Adrenal gland (tissue), 19 donors: ENCODE measurements at places on chromosomes 3 and 15. TPM values are rescaled to one million over a fixed set of nuclear protein-coding genes. Genes with fewer than 3 reads are reported as not detected.

PRSS50 gene
- total RNA-seq, result 0.07 TPM

PLSCR2 gene
- 0.41 TPM for total RNA-seq

CKMT1A gene
- 1.8 TPM for total RNA-seq

ROBO2 gene
- total RNA-seq, result not detected

HRG gene
- total RNA-seq, result not detected

STAC gene
- total RNA-seq, result 2.4 TPM

FETUB gene
- not detected for total RNA-seq

TLE3 gene
- 41.6 TPM for total RNA-seq

AMOTL2 gene
- total RNA-seq, result 31.6 TPM

TRIM69 gene
- total RNA-seq, result 8.8 TPM

SLC28A1 gene
- 0.06 TPM for total RNA-seq

RAB11A gene
- total RNA-seq, result 368 TPM

RBPMS2 gene
- 4.2 TPM for total RNA-seq

OSBPL10 gene
- total RNA-seq, result 11.3 TPM

LMAN1L gene
- total RNA-seq, result 2.6 TPM

CYP8B1 gene
- not detected for total RNA-seq

CCDC54 gene
- total RNA-seq, result not detected

DNAH12 gene
- total RNA-seq, result 1.8 TPM

AADACL2 gene
- not detected for total RNA-seq

ILDR1 gene
- total RNA-seq, result 2.7 TPM

GOLGA6B gene
- total RNA-seq, result not detected

PIF1 gene
- 1.7 TPM for total RNA-seq

FAM3D gene
- total RNA-seq, result 0.06 TPM

TUSC7 gene
- total RNA-seq, result not detected

IL5RA gene
- total RNA-seq, result not detected

LAMB2 gene
- 1,050 TPM for total RNA-seq

FOXB1 gene
- not detected for total RNA-seq

GABRB3 gene
- 3.1 TPM for total RNA-seq

QARS1 gene
- 263 TPM for total RNA-seq

RLBP1 gene
- not detected for total RNA-seq

ANKDD1A gene
- 17.2 TPM for total RNA-seq

KLHL24 gene
- total RNA-seq, result 77.8 TPM

NDN gene
- 212 TPM for total RNA-seq

NANOGP8 gene
- 0.28 TPM for total RNA-seq

ACTL6A gene
- 56.2 TPM for total RNA-seq

ZNF620 gene
- total RNA-seq, result 1.9 TPM

TOPBP1 gene
- total RNA-seq, result 12.0 TPM

IFT122 gene
- total RNA-seq, result 29.5 TPM

GPR62 gene
- 0.32 TPM for total RNA-seq

C2CD4A gene
- 0.23 TPM for total RNA-seq

ALG1L2 gene
- total RNA-seq, result not detected

ACSBG1 gene
- 12.9 TPM for total RNA-seq

UTS2B gene
- total RNA-seq, result not detected

ERICH6 gene
- total RNA-seq, result 0.22 TPM

DNAJC17 gene
- total RNA-seq, result 36.7 TPM

EPHB1 gene
- 0.99 TPM for total RNA-seq

NGLY1 gene
- 32.4 TPM for total RNA-seq

KCTD6 gene
- total RNA-seq, result 8.6 TPM

VIPR1 gene
- total RNA-seq, result 0.55 TPM

SAXO2 gene
- total RNA-seq, result 3.4 TPM

SLC22A13 gene
- not detected for total RNA-seq

CASR gene
- total RNA-seq, result 0.55 TPM

ARHGAP11A gene
- total RNA-seq, result 2.9 TPM

ACP3 gene
- total RNA-seq, result 30.8 TPM

SGO1 gene
- total RNA-seq, result 0.97 TPM

ZNF860 gene
- total RNA-seq, result 0.45 TPM

PPP1R14D gene
- total RNA-seq, result not detected

EOMES gene
- total RNA-seq, result 0.36 TPM
